NCI-H1436 treated with DMSO at 0.1 percent for 48 hours (cell line): ENCODE measurements at places on chromosomes 3 and 15.

DNA sequence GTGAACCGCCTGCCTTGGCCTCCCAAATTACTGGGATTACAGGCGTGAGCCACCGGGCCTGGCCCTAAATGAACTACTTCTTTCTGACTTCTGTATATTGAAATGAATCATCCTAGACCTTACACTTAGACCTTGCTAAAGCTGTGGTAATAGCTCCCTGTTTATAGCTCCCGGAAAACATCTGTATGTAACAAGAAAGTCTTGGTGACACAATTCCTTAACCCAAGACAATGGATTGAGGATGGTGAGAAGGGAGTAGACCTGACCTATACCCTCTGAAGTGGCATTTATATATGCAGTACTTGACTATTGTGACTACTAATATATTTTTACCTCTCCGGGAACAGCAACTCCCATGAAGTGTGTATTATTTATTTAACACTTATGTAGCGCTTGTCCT, 48.0 kb upstream of the TBL1XR1 start:
- DNase-seq: no peak

DNA sequence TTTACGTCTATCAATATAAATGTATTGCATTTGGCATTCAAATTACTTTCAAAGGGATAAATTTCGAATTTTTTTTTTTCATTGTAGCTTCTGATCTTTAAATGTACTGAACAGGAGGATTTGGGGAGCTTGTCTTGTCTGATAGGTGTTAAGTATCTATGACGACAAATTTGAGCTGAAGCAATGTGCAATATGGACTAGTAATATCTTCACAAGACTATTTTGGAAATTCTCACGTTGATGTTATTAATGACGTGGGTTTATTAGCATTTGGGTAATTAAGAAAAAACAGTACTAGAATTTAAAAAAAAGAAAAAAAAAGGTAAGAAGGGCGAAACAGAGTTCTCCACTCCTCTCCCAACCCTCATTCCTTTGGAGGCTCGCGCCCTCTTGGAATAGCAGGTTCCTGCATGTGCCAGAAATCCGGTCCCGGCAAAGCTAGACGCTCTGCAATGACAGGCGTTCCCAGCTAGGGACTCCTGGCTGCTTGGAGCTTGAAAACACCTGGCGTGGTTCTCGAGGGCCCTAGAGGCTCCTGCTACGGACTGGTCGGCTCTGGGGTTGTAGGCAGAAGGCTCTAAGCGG, 648 bp upstream of the P2RY1 start:
- no peak for DNase-seq

DNA sequence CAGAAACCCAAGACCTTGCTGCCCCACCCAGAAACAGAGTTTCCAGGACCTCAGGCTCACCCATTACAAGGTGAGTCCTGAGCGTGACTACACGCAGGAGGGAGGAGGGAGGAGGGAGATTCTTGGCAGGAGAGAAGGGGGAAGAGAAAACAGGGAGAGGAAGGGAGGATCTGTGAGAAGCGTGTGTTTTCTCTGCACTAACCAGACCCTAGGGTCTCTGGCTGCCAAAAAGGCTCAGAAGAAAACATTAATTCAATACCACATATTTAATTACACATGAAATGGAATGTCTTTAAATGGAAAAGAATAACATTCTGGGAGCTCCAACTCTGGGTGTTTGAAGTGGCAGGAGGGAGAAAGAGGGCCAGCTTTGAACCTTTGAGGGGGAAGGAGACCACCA, 309.0 kb downstream of the NTRK3 start:
- DNase-seq: no peak

DNA sequence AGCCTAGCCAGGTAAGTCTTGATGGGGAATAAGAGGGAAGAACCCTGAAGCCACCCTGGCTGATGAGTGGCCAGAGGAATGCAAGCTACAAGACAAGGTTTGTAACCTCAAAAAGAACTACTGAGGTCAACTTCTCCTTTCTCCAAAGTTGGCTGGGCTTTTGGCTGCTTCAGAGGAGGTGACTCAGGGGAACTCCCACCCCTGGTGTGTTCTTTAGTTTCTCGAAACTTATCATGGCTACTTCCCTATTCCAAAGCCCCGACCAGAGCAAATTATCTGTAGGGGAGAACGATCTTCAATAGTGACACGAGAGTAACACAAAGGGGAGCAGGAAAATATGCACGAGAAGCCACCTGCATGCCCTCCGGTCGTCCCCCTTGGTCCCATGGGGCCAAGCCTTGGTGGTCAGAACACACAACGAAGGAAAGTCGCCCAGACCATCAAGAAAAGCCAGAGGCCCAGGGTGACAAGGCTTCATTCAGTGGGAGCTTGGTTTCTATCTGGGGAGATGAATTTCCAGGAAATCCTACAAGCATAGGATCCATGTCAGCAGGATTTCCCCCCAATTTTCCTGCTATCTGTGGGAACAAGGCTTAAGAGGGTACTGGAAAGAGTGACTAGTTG, 6.5 kb upstream of the BCL2A1 start:
- DNase-seq: no peak

DNA sequence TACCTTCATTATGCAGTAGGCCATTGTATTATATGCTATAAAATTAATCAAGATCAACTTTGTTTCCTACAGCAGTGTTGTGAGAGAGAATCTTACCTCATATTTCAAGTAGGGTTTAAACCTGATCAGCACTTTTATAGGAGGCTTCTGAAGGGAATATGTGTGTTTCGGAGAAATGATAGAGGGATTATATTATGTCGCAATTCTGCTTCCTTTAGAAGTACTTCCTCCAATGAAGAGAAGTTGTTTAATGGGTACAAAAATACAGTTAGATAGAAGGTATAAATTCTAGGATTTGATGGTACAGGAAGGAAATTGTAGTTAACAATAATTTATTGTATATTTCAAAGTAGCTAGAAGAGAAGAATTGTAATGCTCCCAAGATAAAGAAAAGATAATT, 54.9 kb downstream of the NSUN3 start:
- no peak for DNase-seq

DNA sequence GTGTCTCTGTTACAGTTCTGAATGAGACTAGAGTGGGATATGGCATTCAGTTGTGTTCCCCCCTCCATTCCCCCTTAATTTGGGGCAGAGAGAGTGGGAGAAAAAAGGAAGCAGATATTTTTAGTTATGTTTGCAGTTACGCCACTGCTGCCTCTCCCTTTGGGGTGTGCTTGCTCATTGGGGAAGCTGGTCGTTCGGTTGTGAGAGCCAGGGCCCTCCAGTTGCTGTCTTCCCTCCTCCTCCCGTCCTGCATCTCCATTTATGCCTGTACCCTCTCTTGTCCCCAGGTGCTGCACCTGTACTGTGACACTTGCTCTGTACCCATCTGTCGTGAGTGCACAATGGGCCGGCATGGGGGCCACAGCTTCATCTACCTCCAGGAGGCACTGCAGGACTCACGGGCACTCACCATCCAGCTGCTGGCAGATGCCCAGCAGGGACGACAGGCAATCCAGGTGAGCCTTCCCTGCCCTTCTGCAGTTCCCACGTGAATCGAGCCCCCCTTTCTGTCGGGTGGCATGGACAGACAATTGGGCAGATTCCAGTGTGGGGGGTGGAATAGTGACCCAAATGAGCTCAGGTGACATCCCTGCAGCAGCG, 55.8 kb downstream of the TRIM71 start:
- DNase-seq: no peak

- no peak for DNase-seq
These were observed 353.6 kb upstream of the ZNF717 start for GRCh38 chr3:76138921-76139320.

- no peak for DNase-seq
These were observed 9.4 kb upstream of the RPL24 start for GRCh38 chr3:101695779-101696372.

GRCh38 chr3:190032923-190033322, 87.8 kb downstream of the P3H2 start:
- DNase-seq: no peak

- DNase-seq: no peak
These were observed 47.3 kb downstream of the P3H2 start for GRCh38 chr3:190073264-190074008.

GRCh38 chr3:58349792-58350626, 17.3 kb downstream of the PXK start:
- DNase-seq: no peak

GRCh38 chr3:193446965-193447602, 68.5 kb upstream of the ATP13A5 start:
- no peak for DNase-seq

DNA sequence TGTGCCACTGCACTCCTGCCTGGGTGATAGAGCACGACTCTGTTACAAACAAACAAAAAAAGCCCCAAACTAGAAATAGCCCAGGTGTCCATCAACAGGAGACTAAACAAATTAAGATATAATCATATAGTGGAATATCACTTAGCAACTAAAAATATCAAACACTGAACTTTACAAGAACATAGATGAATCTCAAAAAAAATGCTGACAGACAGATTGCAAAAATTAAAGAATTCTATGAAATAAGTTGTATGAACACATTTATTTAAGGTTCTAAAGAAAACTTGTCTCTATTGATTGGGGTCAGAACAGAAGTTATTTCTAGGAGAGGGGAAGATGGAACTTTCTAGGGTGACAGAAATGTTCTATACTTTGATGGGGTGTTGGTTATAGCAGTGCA, 268.2 kb downstream of the CTNNB1 start:
- DNase-seq: no peak

- DNase-seq: no peak
These were observed 354.6 kb downstream of the CNTN6 start for GRCh38 chr3:1447452-1447851.

GRCh38 chr3:187567021-187567420, 103.2 kb downstream of the SST start:
- DNase-seq: no peak

- DNase-seq: no peak
These were observed 1011.9 kb downstream of the VGLL3 start for GRCh38 chr3:85979034-85979433.
